Retina (tissue), 1 donor: ENCODE measurements at places on chromosomes 1 and 21.

DNA sequence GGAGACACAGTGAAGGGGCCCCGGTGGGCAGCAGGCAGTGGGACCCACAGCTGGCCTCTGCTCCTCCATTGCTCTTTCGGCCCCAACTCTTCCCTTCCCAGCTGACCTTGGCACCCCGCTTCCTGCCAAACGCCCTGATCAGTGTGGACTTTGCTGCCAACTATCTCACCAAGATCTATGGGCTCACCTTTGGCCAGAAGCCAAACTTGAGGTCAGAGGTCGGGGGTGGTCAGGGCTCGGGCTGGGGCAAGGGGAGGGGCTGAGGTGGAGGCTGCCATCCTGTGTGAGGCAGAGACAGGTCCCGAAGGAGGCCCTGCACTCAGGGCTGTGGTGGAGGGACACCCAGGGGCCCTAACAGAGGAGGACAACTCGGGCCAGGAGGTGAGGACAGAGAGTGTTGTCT is 13.7 kb downstream of the PODN start:
- DNase-seq: no peak

DNA sequence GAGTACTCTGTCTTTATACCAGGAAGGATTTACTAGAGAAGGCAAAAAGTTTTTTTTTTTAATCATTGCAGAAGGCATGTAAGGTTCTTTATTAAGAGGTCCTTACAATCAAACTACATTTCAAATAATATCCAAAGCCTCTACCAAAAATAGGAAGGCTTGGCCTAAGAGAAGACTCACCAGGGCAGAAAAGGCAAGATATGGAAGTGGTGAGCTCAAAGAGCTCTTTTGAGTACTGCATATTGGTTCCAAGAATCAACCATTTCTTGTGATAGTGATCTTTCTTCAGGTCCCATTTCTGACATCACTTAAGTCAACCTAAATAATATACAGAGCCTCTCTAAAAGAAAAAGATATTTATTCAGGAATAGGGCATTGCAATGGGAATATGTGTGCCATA is 153.2 kb downstream of the FASLG start:
- DNase-seq: no peak

GRCh38 chr21:35818597-35818996 is 241.7 kb downstream of the SETD4 start:
- DNase-seq: no peak

DNA sequence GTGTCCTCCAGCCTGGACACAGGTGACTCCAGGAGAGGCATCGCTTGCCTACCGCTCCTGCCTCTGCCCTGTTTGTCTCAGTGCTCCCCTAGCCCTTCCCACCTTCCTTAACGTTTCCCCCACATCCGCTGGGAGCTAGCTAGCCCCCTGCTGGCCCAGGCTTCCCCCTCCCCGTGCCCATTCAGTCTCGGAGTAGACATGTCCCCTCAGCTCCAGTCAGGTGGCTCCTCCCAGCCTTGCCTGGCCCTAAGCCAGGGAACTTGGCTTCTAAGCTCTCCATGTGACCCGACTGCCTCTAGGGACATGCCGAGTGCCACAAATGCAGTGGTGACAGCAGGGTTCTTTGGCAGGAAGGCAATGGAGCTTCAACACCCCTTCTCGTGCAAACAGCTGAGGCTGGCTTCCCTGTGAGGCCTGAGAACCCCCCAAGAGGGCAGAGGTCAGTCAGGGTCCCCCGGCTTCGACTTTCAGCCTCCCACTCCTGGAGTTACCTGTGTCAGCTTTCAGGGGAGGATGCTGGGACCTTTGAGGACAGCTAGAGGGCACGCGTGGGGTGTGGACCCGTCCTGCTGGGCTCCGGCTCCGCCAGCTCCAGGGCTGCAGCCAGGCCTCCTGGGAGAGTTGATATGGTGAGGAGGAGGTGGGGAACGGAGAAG is 16.2 kb downstream of the DRAXIN start:
- DNase-seq: peak; percentile 59

DNA sequence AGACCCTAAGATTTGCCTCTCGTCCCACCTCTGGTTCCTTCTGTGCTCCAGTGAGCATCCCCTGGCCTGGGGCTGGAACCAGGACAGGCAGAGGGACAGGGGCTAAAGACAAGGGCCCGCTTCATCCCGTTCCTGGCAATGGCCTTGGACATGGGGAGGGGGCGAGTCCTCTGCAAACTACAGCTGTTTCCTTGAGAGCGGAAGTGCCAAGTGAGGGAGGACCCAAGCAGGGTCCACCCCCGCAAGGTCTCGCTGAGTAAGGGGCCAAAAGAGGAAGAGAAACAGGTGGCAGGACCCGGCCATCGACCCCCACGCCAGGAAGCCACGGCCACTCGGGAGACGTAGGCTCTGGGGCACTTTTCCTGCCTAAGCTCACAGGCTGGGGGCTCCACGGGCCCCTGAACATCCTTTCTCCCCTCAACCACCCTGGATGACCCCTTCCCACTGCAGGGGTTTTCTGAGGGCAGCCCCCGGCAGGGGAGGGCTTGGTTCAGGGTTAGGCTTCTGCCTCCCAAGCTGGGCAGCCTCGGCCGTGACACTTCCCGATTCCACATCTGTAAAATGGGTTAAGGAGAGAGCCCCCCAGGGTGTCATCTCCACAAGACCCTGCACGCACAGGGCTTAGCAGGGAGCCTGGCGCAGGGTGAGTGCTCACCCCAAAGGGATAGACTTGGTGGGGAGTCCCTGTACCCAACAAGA is 17.9 kb upstream of the PLEKHG5 start:
- no peak for DNase-seq

GRCh38 chr1:172897738-172898137 is 153.0 kb downstream of the TNFSF18 start:
- DNase-seq: no peak

DNA sequence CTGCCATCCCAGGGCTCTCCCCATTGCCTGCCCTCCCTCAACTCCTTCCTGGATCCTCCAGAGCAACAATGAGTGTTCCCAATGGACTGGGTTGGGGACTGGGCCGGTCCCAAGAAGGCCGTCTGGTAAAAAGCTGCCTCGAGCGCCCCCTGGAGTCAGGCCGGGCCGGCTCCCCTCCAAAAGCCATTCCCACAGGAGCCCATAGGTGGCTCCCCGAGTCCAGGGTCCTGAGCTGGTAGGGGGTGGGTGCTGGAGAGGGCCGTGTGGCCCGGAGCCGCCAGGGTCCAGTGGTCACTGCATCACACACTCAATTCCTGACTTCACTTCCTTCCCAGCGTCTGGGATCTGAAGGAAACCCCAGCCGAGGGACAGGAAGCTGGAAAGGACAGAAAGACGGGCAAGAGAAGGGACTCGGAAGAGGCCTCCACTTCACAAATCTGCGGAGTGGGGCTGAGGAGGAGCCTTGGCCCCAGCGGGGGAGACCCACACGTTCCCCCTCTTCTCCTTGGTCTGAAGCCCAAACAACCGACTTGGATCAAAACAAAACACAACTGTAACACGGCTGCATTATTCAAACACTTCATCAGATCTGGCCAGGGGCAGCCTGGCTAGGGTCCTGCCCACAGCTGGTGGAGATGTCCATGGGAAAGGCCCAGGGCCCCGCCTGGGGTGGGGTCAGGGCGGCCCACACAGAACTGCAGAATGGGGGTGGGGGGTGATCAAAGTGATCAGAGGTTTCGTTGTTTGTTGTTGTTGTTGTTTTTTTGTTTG is 10.9 kb upstream of the ALDH4A1 start:
- peak; percentile 90 for DNase-seq

GRCh38 chr1:115086176-115086830 is 3.0 kb downstream of the TSPAN2 start:
- DNase-seq: no peak

GRCh38 chr1:153537376-153537730 is 1.6 kb upstream of the S100A6 start:
- DNase-seq: no peak

DNA sequence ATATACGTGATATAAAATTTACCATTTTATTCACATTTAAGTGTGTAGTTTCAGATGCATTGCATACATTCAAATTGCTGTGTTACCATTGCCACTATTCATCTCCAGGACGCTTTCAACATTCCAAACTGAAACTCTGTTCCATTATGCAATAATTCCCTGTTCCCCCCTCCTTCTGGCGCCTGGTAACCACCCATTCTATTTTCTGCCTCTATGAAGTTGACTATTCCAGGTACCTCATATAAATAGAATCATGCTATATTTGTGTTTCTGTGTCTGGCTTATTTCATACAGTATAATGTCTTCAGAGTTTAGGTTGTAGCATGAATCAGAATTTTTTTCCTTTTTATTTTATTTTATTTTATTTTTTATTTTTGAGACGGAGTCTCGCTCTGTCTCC is 41.7 kb downstream of the SLC22A15 start:
- DNase-seq: no peak

GRCh38 chr1:97332716-97333115 is 588.1 kb downstream of the DPYD start:
- DNase-seq: no peak

GRCh38 chr1:64686828-64687724 is 57.8 kb upstream of the RAVER2 start:
- DNase-seq: peak; percentile 38

GRCh38 chr1:63322114-63322943 is at the start of gene FOXD3:
TSS of gene FOXD3 (plus strand) at chr1:63322567. CDS start at chr1:63323059, 492 bp downstream.
- peak; percentile 76 for DNase-seq

DNA sequence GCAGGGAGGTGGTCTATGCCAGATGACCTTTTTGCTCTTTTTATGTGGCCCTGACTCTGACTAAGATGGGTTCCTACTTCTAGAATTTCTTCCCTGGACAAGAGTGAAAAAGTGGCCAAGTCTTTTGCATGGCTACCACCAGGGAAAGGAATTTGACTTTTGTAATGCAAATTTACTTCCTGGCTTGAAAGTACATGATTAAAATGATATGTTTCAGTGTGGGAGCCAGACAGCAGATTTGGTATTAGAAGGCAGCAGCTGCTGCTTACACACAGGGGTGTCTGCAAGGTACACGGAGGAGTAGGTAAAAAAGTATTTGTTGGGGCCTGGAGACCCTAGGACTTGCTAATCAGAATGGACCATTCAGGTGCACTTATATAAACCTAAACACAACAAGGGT is 78.4 kb downstream of the KCND3 start:
- no peak for DNase-seq

- no peak for DNase-seq
Measured at GRCh38 chr1:2972011-2972878, 49.0 kb upstream of the ACTRT2 start.

DNA sequence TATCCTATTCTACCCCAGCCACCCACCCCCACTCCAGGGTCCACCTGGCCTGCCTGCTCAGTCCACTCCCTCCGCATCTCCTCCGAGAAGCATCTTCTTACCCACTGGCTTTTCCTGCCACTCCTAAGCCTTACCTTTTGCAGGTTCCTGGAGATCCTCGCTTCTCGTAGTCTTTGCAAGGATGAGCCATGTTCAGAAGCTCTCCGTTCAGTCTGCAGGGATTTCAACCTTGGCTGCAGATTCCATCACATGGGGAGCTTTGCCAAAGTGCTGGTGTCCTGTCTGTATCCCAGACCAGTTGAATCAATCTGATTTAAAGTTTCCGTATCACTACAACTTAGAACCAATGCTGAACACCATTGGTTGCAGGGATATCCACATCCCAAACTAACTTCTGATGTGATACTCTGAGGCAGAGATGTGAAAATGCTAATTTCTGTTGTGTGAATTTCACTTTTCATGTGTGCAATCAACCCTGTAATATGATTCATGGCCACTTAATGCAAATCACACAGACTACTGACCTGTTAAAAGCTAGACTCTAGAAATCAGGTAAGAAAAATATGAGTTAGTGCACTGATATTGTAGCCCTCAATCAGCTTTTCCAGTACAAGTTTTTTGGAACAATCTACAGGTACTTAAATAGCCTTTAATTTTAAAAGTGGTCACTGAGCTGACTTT is 61.9 kb downstream of the CAPN2 start:
- no peak for DNase-seq

- no peak for DNase-seq
Measured at GRCh38 chr21:46112725-46113215, 14.9 kb downstream of the COL6A2 start.

GRCh38 chr1:11417162-11417561 is 61.8 kb upstream of the DISP3 start:
- peak; percentile 51 for DNase-seq

GRCh38 chr1:246095443-246095842 is 411.6 kb downstream of the SMYD3 start:
- DNase-seq: no peak

- DNase-seq: peak; percentile 72
Measured at GRCh38 chr1:26409191-26409807, 1.3 kb upstream of the LIN28A start.

GRCh38 chr21:43934716-43935705 is 70.0 kb downstream of the AGPAT3 start:
- DNase-seq: no peak

GRCh38 chr21:40760821-40761220 is 86.1 kb downstream of the DSCAM start:
- DNase-seq: no peak

DNA sequence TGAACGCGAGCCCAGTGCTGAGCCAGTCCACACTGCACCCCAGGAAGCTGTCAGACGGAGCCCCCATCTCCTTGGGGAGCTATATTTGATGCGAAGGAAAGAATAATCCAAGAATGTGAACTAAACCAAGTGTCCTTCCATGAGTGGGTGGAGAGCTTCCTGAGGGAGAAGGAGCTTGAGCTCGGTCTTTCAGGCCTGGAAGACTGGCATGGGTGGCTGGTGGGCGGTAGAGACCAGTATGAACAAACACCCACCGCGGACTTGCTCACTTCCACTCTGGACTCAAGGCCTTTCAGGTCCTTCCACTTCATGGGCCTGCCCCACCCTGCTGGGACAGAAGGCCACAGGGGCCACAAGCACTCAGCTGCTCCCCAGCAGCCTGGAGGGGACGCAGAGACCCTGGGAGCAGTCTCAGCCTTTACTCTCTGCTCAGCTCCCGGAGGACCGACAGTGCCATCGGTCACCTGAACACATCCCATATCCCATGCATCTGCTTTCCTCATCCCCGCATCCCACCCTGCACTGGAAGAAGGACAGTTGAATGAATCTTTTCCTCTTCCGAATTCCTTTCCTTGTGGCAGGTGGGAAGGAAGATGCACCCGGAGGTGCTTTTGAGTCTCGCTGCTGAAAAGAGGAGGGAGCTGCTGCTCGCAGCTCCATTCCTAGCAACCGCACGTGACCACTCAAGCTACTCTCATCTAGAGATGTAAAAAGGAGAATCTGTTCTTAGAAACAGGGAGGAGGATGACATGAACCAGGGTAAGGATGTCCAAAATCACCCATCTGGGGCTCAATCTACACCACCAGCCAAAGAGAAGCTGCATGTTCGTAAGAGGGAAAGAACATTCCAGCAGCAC is 92.3 kb downstream of the PGBD5 start:
- no peak for DNase-seq

GRCh38 chr1:159170639-159171038 is 776 bp upstream of the CADM3 start:
- no peak for DNase-seq
